ENCODE measurements at places on chromosomes 3 and 15. TPM values are rescaled to one million over a fixed set of nuclear protein-coding genes. Genes with fewer than 3 reads are reported as not detected.

DNA sequence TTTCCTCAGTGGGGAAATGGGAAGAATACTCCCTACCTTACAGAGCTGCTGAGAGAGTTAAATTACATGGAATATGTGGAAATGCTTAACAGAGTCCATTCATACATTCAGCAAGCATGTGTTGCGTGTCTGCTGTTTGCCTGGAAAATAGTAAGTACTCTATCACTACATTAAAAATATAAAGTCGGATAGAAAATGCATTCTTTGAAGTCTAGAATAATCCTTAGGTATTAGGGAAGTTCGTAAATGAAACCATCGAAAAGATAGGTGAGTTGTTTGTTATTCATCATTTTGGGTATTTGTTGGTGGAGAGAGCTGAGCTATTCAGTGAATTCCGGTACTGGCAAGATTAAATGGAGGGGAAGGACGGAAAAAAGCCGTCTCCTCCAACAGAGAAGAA is 200.1 kb downstream of the OPA1 start:
- DNase-seq = no peak
- H3K27me3 ChIP-seq = no peaks in the 10 kb centered on the region
- H3K4me1 ChIP-seq = no peaks in the 10 kb centered on the region
- H3K27ac ChIP-seq = no peak overlapping the region
- H3K4me3 ChIP-seq = no peak overlapping the region

GRCh38 chr15:77696871-77697270 is 64.2 kb upstream of the LINGO1 start:
- H3K4me3 ChIP-seq = no peak overlapping the region
- peaks cover 4% of the 10 kb centered on the region for H3K27me3 ChIP-seq
- H3K36me3 ChIP-seq = no peaks in the 10 kb centered on the region
- H3K4me1 ChIP-seq = no peaks in the 10 kb centered on the region
- no peak overlapping the region for H3K27ac ChIP-seq

- no peak overlapping the region for H3K27ac ChIP-seq
- H3K4me1 ChIP-seq = no peaks in the 10 kb centered on the region
- no peak overlapping the region for H3K4me3 ChIP-seq
- no peaks in the 10 kb centered on the region for H3K27me3 ChIP-seq
- no peaks in the 10 kb centered on the region for H3K36me3 ChIP-seq
Observed at GRCh38 chr3:97662762-97663161, 101.8 kb upstream of the ARL6 start.

DNA sequence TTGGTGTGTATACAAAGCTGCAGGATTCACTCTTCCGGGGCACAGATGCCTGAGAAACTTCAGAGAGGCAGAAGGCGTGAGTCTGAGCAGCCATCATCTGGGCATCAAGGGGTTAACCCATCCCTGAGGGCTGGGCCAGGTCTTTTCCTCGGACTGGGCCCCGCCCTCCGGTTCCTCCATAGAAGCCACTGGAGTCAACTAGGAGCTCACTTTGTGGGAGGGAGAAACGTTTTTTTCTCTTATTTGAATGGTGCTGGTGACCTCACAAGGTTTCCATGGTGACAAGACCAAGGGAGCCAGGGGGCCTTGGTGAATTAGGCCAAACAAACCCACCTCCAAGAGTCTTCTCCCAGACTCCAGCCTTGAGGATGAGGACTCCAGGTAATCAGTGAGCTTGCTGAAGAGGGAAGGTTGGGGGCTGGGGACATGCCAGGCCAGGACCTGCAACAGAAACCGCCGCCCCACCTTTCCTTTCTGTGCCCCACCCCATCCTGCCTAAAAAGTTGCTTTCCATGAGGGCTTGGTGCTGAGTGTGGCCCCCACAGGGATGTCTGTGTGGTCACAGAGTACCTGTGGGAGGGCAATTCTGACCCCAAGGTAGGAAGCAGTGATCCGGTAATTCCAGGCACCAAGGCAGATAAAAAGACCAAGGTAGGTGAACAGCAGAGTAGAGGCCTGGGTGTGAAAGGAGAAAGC is 14.8 kb upstream of the INSYN1 start:
- no peak for DNase-seq
- H3K27ac ChIP-seq = no peak overlapping the region
- peaks cover 5% of the 10 kb centered on the region for H3K27me3 ChIP-seq
- no peaks in the 10 kb centered on the region for H3K36me3 ChIP-seq
- no peak overlapping the region for H3K4me3 ChIP-seq
- H3K4me1 ChIP-seq = no peaks in the 10 kb centered on the region

- DNase-seq = no peak
- H3K27ac ChIP-seq = no peak within 1 kb of the TSS
- H3K4me3 ChIP-seq = no peak within 1 kb of the TSS
- H3K36me3 ChIP-seq = no peaks in the 10 kb centered on the region
Observed at GRCh38 chr15:89221543-89221942, at the start of gene RLBP1. RLBP1 (minus strand) TSS chr15:89221579; CDS start chr15:89218975, 2,604 bp downstream.

- H3K4me1 ChIP-seq = peaks cover 8% of the 10 kb centered on the region
- no peak overlapping the region for H3K27ac ChIP-seq
Observed at GRCh38 chr3:126213379-126214028, 33.1 kb upstream of the ALDH1L1 start.

ZPLD1 gene
- polyA plus RNA-seq = not detected

ITPKA gene
- polyA plus RNA-seq = not detected

GABRR3 gene
- not detected for polyA plus RNA-seq

FANCD2OS gene
- not detected for polyA plus RNA-seq
